Sigmoid colon (tissue), 7 donors: ENCODE measurements at places on chromosomes 3 and 15. TPM values are rescaled to one million over a fixed set of nuclear protein-coding genes. Genes with fewer than 3 reads are reported as not detected.
A peak's percentile ranks its signal among the peaks of the same experiment; 100 is the strongest.

The CPN2 gene
- not detected for total RNA-seq

GRCh38 chr15:63319065-63319464, 41.7 kb downstream of the APH1B start:
- H3K27me3 ChIP-seq, result no peaks in the 10 kb centered on the region
- H3K4me3 ChIP-seq, result no peak overlapping the region
- no peak for DNase-seq
- H3K4me1 ChIP-seq, result peaks cover 4% of the 10 kb centered on the region
- H3K27ac ChIP-seq, result no peak overlapping the region

The RTP1 gene
- total RNA-seq, result not detected

GRCh38 chr3:12503126-12503957, 19.1 kb downstream of the TSEN2 start:
- H3K4me1 ChIP-seq, result no peaks in the 10 kb centered on the region
- H3K4me3 ChIP-seq, result no peak overlapping the region
- no peak overlapping the region for H3K27ac ChIP-seq

DNA sequence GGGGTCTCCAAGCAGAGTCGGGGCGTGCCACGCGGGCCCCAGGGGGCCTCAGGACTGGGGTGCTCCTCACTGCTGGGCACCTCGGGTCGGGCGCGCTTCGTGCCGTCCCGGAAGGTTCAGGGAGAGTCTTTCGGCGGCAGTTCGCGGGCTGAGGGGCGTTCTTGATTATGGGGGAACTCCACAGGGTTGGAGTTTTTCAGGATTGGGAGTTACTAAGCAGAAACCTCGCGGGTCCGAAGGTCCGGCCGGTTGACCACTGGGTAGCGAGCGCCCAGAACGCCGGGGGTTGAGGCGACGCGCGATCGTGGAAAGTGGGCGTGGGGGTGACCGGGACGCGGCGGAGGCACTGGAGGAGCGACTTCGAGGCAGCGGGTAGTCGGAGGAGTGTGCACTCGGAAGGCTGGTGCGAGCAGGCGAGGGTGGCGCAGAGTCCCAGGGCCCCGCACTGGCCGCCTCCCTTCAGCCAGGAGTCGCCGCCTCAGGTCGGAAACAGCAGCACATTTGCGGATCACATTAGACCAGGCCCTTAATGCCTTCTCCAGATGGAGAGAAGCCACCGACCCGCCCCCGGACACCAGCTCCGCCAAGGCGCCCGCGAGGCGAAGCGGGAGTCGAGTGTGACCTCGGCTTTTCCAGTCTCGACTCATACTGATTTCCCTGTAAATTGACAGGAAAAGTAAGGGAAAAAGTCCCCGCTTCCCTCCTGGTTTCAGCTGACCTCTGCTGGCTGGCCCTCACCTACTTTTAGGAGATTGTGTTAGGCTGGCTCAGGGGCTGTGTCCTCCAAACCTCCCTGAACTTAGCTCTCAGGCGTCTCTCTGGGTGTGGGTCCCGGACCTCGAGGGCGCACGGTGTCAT, 685 bp downstream of the ADAMTSL3 start:
- no peaks in the 10 kb centered on the region for H3K36me3 ChIP-seq
- no peaks in the 10 kb centered on the region for H3K27me3 ChIP-seq
- H3K4me1 ChIP-seq, result no peaks in the 10 kb centered on the region
- H3K27ac ChIP-seq, result peak overlapping the region; percentile 85
- peak; percentile 82 for DNase-seq

The ENTPD3 gene
- total RNA-seq, result 6.8 TPM

The IGDCC3 gene
- total RNA-seq, result under 0.01 TPM

DNA sequence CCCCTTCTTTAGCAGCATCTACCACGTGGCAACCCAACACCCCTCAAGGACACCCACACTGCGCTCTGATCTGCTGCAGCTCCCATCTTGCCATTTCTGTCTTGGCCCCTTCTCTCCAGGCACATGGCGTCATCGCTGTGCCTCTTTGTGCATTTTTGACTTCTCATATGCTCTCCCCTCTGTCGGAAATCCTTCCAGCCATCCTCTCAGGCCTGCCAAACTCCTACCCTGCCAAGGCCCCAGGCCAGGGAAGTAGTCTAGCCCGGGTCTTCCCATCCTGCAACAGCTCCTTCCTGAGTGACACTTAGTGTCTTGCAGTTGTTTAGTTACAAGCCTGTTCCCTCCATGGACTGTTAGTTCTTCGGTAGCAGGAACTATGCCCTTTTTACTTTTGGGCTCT, 34.0 kb upstream of the CTXND1 start:
- no peaks in the 10 kb centered on the region for H3K27me3 ChIP-seq
- H3K4me1 ChIP-seq, result no peaks in the 10 kb centered on the region
- H3K27ac ChIP-seq, result no peak overlapping the region
- no peak for DNase-seq
- H3K4me3 ChIP-seq, result no peak overlapping the region

- no peak for DNase-seq
- no peaks in the 10 kb centered on the region for H3K4me1 ChIP-seq
- no peaks in the 10 kb centered on the region for H3K27me3 ChIP-seq
- no peak overlapping the region for H3K4me3 ChIP-seq
Observed at GRCh38 chr3:22159004-22159695, 408.1 kb upstream of the ZNF385D start.

GRCh38 chr3:196872316-196872715, 4.6 kb downstream of the SENP5 start:
- no peak for DNase-seq
- H3K36me3 ChIP-seq, result no peaks in the 10 kb centered on the region
- no peak overlapping the region for H3K27ac ChIP-seq
- no peak overlapping the region for H3K4me3 ChIP-seq
- no peaks in the 10 kb centered on the region for H3K27me3 ChIP-seq
- H3K4me1 ChIP-seq, result no peaks in the 10 kb centered on the region

GRCh38 chr3:97970156-97970555, 2.1 kb downstream of the RIOX2 start:
- no peak overlapping the region for H3K4me3 ChIP-seq
- no peak for DNase-seq
- peaks cover 10% of the 10 kb centered on the region for H3K36me3 ChIP-seq
- H3K4me1 ChIP-seq, result peaks cover 46% of the 10 kb centered on the region
- no peaks in the 10 kb centered on the region for H3K27me3 ChIP-seq
- no peak overlapping the region for H3K27ac ChIP-seq

GRCh38 chr3:121515862-121516261, 29.9 kb downstream of the POLQ start:
- H3K4me3 ChIP-seq, result no peak overlapping the region
- no peak overlapping the region for H3K27ac ChIP-seq
- DNase-seq, result no peak
- H3K36me3 ChIP-seq, result no peaks in the 10 kb centered on the region

- no peaks in the 10 kb centered on the region for H3K4me1 ChIP-seq
- H3K4me3 ChIP-seq, result no peak overlapping the region
- DNase-seq, result no peak
- H3K36me3 ChIP-seq, result no peaks in the 10 kb centered on the region
- no peaks in the 10 kb centered on the region for H3K27me3 ChIP-seq
- no peak overlapping the region for H3K27ac ChIP-seq
Observed at GRCh38 chr15:74977599-74977998, 17.8 kb upstream of the SCAMP5 start.

DNA sequence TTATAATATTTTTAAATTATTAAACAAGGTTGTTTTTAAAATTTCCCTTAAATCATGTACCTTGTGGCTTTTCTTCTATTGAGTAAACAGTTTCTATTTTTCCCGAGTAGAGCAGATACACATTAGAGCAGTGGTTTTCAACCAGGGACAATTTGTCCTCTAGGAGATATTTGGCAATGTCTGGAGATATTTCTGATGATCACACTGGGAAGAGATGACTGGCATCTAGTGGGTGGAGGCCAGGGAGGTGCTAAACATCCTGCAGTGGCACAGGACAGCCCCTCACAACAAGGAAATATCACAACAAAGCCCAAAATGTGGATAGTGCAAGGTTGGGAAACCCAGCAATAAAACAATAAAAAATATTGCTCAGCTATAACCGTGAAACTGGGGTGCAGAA, 113.0 kb upstream of the PTPRG start:
- no peak for DNase-seq
- H3K27me3 ChIP-seq, result no peaks in the 10 kb centered on the region
- no peak overlapping the region for H3K4me3 ChIP-seq
- H3K27ac ChIP-seq, result no peak overlapping the region

GRCh38 chr3:39208463-39209055, 16.2 kb upstream of the XIRP1 start:
- H3K27ac ChIP-seq, result no peak overlapping the region
- no peaks in the 10 kb centered on the region for H3K27me3 ChIP-seq
- H3K4me1 ChIP-seq, result no peaks in the 10 kb centered on the region
- no peak for DNase-seq
- H3K36me3 ChIP-seq, result no peaks in the 10 kb centered on the region
- H3K4me3 ChIP-seq, result no peak overlapping the region

- no peak overlapping the region for H3K27ac ChIP-seq
- H3K27me3 ChIP-seq, result no peaks in the 10 kb centered on the region
- H3K36me3 ChIP-seq, result peaks cover 6% of the 10 kb centered on the region
- H3K4me1 ChIP-seq, result no peaks in the 10 kb centered on the region
- H3K4me3 ChIP-seq, result no peak overlapping the region
- DNase-seq, result no peak
Observed at GRCh38 chr15:43449981-43450380, 43.0 kb downstream of the TP53BP1 start.

The C3orf80 gene
- 28.3 TPM for total RNA-seq

DNA sequence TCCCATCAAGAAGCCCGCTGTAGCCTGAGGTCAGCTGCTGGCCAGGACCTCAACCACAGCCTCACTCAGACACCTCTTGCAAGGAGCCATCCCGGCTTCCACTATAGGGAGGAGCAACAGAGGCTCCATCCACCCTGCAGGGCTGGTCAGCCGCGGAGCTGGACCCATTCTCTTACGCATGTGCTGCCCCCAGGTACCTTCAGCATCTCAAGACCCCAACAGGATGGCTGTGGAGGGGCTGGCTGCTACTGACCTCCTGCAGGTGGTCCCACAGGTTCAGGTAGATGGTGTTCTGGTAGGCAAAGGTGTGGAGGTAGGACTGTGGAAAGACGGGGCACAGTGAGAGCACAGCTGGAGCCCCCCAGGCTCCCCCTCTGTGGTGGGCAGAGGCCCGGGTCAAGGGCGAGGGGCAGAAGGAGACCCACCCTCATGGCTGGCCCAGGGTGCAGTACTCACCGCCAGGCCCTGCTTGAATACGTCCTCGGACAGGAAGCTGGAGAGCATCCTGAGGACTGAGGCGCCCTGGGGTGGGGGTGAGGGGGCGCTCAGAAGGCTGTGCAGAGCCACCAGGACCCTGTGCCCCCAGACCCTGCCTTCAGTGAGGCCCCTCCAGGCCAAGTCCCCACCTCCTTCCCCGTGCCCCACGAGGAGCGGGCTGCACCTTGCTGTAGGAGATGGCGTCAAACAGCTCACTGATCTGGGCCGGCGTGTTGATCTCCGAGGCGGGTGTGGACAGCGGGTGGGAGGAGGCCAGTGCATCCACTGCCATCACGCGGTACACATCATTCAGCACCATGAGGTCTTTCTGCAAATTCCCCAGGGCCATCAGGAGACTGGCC, 11.4 kb downstream of the ANPEP start:
- no peak overlapping the region for H3K27ac ChIP-seq
- peaks cover 4% of the 10 kb centered on the region for H3K27me3 ChIP-seq

GRCh38 chr3:29430558-29430971, 149.7 kb downstream of the RBMS3 start:
- H3K36me3 ChIP-seq, result no peaks in the 10 kb centered on the region
- no peak overlapping the region for H3K4me3 ChIP-seq
- H3K27me3 ChIP-seq, result no peaks in the 10 kb centered on the region
- no peak overlapping the region for H3K27ac ChIP-seq

GRCh38 chr3:159586571-159587202, 401.9 kb upstream of the IL12A start:
- no peaks in the 10 kb centered on the region for H3K27me3 ChIP-seq
- no peak for DNase-seq
- no peaks in the 10 kb centered on the region for H3K36me3 ChIP-seq
- no peak overlapping the region for H3K4me3 ChIP-seq
- no peaks in the 10 kb centered on the region for H3K4me1 ChIP-seq

DNA sequence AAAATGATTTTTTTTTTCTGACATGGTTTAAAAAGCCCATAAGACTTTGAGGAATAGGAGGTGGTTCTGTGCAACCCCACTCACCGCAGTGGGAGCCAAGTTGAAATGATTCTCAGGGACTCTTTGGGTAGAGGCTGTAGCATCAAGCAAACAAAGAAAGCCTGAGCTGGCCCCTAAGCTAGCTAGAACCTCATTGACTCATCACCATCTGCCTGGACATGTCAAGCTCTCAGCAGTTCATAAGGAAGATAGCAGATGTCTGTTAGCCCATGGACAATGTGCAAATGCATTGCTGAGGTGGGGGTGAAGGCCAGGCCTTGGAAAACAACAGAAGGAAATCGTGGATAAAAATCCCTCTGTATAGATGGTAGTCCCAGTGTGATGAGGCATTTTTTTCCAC, 234.8 kb downstream of the NR2F2 start:
- H3K27ac ChIP-seq, result no peak overlapping the region
- no peak for DNase-seq
- no peak overlapping the region for H3K4me3 ChIP-seq
- H3K36me3 ChIP-seq, result no peaks in the 10 kb centered on the region
- H3K27me3 ChIP-seq, result no peaks in the 10 kb centered on the region
- H3K4me1 ChIP-seq, result no peaks in the 10 kb centered on the region

GRCh38 chr3:184808021-184808420, 3.9 kb upstream of the VPS8 start:
- no peaks in the 10 kb centered on the region for H3K36me3 ChIP-seq
- no peak overlapping the region for H3K4me3 ChIP-seq
- no peak overlapping the region for H3K27ac ChIP-seq

The LHFPL4 gene
- 5.1 TPM for total RNA-seq

The MKRN3 gene
- total RNA-seq, result 0.27 TPM

GRCh38 chr15:67172172-67172571, 82.3 kb downstream of the AAGAB start:
- no peak overlapping the region for H3K27ac ChIP-seq
- no peak overlapping the region for H3K4me3 ChIP-seq
- H3K27me3 ChIP-seq, result no peaks in the 10 kb centered on the region

The SEC22C gene
- 52.3 TPM for total RNA-seq

- H3K27ac ChIP-seq, result no peak overlapping the region
- no peaks in the 10 kb centered on the region for H3K27me3 ChIP-seq
- H3K4me1 ChIP-seq, result no peaks in the 10 kb centered on the region
- no peak overlapping the region for H3K4me3 ChIP-seq
Observed at GRCh38 chr15:68617001-68617400, 38.2 kb downstream of the CORO2B start.

The MESP2 gene
- total RNA-seq, result not detected

DNA sequence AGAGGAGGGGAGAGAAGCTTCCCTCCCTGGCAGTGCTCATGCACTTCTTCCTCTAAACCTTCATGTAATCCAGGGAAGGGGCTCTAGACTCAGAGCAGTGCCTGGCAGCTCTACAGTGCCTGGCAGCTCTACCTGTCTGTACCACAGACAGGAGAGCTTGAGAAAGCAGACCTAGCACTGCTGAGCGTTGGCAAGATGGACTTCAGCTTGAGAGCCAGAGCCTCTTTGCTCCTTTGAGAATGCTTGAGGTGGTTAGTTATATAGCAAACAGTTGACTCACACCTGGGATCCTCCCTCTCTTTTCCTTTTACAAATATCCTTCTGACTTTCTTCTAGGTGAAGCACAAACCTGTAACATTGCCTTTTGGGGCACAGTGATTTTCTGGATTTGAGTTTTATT, 20.9 kb downstream of the FBXO22 start:
- H3K4me3 ChIP-seq, result no peak overlapping the region
- H3K36me3 ChIP-seq, result no peaks in the 10 kb centered on the region
- peaks cover 22% of the 10 kb centered on the region for H3K4me1 ChIP-seq
- no peaks in the 10 kb centered on the region for H3K27me3 ChIP-seq

- H3K27ac ChIP-seq, result no peak overlapping the region
- H3K4me3 ChIP-seq, result no peak overlapping the region
- no peak for DNase-seq
- H3K4me1 ChIP-seq, result no peaks in the 10 kb centered on the region
- H3K27me3 ChIP-seq, result no peaks in the 10 kb centered on the region
- no peaks in the 10 kb centered on the region for H3K36me3 ChIP-seq
Observed at GRCh38 chr3:115062009-115062408, 85.1 kb downstream of the ZBTB20 start.

- H3K4me3 ChIP-seq, result no peak overlapping the region
- no peaks in the 10 kb centered on the region for H3K27me3 ChIP-seq
- H3K27ac ChIP-seq, result no peak overlapping the region
Observed at GRCh38 chr3:5479229-5479799, 291.8 kb downstream of the EDEM1 start.
